B cell (primary cell): ENCODE measurements at places on chromosomes 1 and 21.
A peak's percentile ranks its signal among the peaks of the same experiment; 100 is the strongest.

DNA sequence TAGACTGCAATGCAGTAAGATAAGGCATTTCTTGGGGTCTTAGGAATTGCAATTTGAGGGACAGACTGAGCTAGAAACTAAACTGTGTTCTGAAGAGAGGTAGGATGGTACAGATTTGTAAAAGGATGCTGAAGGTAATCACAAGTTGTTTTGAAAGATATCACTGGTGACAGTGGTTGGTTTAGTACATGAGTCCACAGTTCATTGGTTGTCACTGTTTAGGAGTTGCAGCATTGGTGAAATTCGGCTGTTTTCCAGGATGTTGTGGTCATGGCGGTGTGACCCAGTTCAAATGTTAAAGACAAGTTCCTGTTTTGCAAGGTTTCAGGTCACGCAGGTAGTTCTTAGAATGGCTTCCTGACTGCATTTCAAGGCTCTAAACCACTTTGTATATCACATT lies 292.8 kb upstream of the B3GALT2 start:
- peak; percentile 89 for DNase-seq

DNA sequence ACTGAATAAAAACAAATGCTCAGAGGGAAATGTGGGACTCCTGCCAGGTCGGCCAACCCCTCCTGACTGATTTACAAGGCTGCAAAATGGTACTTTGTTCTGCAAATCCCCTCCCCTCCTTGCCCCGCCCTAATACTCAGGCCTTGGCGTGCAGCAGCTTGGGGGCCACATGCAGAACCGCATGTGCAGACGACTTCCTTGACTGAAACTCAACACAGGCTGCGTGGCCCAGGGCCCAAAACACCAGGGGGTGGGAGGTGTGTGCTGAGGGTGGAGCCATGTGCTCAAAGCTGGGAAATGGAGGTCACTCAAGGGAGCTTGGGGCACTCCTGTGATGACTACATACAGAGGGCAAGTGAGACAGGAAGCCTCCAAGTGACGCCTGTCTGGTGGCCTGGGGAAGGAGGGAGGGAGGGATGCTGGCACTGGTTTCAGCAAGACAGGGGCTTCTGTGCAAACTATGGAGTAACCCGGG lies 87.2 kb downstream of the MRPL37 start:
- DNase-seq: no peak

DNA sequence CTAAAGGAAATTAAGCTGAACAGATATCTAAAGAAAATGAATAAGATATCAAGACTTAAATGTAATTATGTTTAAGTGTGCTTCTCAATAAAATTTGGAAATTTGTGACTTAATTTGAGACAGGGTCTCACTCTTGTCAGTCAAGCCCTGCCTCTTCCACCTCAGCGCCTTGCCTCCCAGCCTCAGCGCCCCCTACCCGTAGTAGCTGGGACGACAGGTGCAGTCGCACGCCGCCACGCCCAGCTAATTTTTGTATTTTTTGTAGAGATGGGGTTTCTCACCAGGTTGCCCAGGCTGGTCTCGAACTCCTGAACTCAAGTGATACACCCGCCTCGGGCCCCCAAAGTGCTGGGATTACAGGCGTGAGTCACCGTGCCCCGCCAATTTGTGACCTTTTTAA lies 117.0 kb downstream of the CLEC20A start:
- no peak for DNase-seq

- no peak for DNase-seq
Measured at GRCh38 chr1:119116725-119117124, 23.7 kb downstream of the WARS2 start.

DNA sequence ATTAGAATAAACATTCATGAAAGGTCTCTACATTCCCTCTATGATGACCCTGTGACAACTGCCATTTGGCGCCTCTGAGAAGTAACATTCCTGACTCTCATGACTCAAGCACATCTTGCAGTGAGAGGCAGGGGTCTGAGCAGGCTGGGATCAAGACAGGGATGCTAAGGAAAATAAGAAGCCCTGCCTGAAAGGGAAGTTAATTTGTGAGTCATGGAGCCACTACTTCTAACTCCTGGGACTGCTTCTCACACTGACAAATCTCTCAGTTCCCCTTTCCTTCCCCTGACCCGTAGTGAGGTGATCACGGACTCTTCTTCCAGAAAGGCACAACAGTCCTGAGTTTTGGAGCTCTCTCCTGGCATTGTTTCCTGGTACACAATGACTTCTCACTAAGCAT lies 231.9 kb downstream of the TNR start:
- peak; percentile 7 for DNase-seq

- DNase-seq: no peak
Measured at GRCh38 chr1:205706601-205707502, 26.5 kb upstream of the SLC45A3 start.

- DNase-seq: no peak
Measured at GRCh38 chr1:108583757-108584427, 24.0 kb downstream of the EEIG2 start.

- no peak for DNase-seq
Measured at GRCh38 chr1:230250666-230251065, 175.5 kb downstream of the PGBD5 start.

GRCh38 chr1:21865943-21866706 lies 54.1 kb downstream of the LDLRAD2 start:
- DNase-seq: peak; percentile 86

GRCh38 chr1:12083766-12084165 lies 20.7 kb downstream of the TNFRSF8 start:
- no peak for DNase-seq

- DNase-seq: no peak
Measured at GRCh38 chr1:191074881-191075280, 597.2 kb upstream of the BRINP3 start.

DNA sequence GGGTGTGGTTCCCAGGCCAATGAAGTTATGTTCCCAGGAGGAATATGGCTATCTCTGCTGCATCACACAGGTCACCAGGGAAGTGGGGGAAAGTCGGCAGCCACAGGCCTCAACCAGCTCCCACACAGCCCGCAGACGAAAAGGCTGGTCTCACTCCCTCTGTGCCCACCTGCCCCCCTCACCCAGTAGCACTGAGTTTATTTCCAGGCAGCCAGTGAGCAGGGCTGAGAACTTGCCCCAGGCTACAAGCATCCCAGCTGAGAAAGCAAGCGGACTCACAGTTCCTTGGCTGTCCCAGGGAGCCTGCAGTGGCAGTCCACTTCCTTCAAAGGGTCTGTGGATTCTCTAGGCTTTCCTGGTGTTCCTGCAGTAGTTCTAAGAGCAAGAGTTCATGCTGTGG lies 68.9 kb downstream of the SLC5A9 start:
- no peak for DNase-seq
